ENCODE measurements at places on chromosomes 4 and X.

GRCh38 chr4:87732033-87732765 is 67.2 kb upstream of the IBSP start:
- no peak for DNase-seq

- peak; percentile 37 for DNase-seq
Observed at GRCh38 chr4:169583563-169583962, 28.8 kb downstream of the NEK1 start.

- no peak for DNase-seq
Observed at GRCh38 chrX:48834383-48834709, 1.1 kb downstream of the PCSK1N start.

DNA sequence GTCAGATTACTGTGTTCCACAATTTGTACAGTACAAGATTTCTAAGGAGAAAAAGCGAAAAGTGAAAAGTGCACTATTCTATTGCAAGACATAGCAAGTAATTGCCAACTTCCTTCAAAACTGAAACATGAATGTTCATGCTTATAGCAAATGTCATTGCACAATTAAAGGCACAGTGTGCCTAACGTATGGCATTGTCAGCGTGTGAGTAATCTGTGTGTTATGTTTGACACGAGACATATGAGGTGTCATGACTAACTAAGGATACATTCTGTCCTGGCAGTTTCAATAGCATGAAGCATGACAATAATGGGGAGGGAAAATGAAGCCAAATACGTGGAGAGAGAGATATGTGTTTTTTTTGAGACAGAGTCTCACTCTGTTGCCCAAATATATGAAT is 33.6 kb upstream of the TBC1D9 start:
- DNase-seq, result no peak

DNA sequence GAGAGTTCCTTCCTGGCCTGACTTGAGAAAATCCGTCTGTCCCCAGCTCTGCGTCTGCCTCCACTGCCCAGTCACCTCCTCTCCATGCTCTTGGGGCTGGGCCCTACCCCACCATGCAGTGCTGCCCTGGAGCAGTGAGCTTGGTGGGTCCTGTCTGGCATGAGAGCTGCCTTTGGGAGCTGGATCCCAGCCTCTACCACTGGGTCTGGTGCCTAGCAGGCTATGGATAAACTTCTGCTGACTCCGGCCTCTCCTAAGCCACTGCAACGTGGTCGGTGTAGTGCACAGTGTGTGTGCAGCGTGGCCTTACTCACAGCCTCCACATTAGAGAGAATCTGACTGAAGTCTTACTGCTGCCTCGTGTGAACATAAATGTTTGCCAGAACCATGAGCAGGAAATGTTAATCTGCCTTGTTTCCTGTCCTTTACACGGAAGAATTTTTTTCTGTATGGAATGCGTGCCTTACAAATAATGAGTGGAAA is 47.6 kb downstream of the HTT start:
- DNase-seq, result peak; percentile 36

GRCh38 chrX:78213331-78213730 is 73.9 kb upstream of the TAF9B start:
- no peak for DNase-seq

DNA sequence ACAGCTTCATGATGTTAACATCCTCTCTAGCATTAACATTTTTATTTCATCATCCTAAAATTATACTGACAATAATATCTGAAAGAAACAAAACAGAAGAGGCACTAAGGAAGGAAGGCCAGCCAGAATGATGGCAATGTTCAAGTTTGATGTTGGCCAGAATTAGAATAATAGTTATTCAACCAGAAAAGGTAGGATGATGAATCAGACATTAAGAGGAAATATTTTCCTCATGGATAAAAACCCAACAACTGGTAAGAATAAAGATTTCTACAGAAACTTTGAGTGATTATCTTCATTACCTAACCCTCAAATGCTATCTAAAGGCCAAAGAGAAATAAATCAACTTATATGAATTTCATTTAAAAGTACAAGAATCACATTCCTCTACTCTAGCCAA is 105.2 kb downstream of the PDE5A start:
- no peak for DNase-seq

- DNase-seq, result no peak
Observed at GRCh38 chrX:148784856-148785255, 284.4 kb downstream of the AFF2 start.

DNA sequence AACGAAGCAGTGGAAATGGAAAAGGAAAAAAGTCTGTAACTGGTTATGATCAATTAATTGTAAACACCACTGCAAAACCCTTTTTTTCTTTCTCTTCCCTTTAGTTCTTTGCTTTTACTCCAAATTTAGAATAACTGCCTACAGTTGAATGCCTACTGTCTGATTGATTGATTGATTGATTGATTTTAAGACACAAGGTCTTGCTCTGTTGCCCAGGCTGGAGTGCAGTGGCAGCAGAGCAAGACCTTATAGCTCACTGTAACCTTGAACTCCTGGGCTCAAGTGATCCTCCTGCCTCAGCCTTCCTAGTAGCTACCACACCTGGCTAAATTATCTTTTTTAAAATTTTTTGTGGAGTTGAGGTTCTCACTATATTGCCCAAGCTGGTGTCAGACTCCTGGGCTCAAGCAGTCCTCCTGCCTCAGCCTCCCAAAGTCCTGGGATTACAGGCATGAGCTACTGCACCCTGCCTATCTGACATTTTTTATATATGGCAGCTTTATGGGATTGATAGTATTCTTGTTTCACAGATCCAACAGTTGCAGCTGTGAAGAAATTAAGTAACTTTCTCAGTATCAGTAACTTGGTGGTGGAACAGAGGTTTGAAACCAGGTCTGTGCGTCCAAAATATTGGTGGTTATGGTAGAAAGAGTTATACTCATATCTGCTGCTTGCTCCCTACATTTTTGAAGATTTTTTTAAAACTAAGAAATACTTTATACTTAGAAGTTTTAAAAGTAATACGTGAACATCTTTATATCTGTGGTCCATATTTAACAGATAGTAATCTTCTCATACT is 12.4 kb downstream of the UBE2K start:
- no peak for DNase-seq

DNA sequence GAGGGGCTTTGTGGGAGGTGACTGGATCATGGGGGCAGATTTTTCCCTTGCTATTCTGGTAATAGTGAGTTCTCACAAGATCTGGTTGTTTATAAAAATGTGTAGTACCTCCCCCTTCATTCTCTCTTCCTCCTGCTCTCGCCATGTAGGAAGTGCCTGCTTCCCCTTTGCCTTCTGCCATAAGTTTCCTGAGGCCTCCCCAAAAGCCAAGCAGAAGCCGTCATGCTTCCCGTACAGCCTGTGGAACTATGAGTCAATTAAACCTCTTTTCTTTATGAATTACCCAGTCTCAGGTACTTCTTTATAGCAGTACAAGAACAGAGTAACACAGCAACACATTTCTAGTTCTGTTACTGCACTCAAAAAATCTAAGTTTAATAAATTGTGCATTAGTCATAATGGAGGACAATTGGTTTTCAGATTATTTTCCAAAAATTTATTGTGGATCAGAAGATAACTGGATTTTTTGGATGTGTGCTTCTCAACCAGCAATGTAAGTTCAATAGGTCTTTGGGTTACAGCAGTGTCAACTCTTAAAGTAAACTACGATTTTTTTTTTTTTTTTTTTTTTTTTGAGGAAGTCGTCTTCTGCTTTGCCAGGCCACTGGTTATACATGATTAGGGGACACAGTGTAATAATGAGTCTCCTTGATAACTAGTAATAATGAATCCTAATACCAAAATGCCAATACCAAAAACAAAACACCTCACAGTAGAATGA is 69.9 kb downstream of the CHIC2 start:
- no peak for DNase-seq

DNA sequence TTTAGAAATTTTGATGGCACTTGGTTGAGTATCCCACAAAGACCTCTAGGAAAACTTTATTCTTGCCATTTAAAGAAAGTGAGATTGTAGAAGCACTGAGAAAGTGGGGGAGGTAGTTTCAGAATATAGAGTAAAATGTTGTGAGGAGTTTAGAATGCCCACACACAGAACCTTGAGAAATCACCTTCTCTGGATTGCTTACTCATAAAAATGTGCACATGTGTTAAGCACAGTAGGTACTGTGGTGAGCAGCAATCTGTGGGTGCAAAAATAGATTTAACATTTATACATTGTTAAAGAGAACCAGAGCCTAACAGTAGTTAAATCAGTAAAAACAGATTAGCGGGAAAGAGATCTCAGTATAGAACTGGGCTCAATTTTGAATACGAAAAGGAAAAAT is 201.2 kb upstream of the NWD2 start:
- no peak for DNase-seq

DNA sequence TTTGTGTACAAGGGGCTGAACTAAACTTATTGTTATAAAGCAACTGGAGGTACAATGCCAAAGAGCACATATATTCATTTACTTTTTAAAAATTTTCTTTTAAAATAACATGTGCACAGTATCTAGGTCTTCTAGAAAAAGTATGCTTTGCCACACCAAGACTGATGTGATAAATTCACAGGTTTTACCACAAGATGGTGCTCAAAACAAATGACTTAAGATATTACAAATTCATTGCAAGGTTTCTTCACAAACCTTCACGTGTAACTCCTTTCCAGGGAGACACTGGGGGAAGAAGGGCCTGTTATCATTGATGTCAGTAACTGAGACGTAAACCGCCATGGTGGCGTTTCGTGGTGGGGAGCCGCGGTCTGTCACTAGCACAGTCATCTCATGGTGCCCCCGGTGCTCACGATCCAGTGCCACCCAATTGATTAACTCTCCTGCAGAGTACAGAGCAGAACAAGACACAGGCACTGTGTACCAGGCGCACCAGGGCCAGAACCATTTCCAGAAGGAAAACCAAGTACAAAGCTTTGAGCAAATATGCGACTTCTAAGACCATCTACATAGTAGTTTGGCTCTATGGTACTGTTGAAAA is 162.2 kb downstream of the DCHS2 start:
- DNase-seq, result peak; percentile 36

DNA sequence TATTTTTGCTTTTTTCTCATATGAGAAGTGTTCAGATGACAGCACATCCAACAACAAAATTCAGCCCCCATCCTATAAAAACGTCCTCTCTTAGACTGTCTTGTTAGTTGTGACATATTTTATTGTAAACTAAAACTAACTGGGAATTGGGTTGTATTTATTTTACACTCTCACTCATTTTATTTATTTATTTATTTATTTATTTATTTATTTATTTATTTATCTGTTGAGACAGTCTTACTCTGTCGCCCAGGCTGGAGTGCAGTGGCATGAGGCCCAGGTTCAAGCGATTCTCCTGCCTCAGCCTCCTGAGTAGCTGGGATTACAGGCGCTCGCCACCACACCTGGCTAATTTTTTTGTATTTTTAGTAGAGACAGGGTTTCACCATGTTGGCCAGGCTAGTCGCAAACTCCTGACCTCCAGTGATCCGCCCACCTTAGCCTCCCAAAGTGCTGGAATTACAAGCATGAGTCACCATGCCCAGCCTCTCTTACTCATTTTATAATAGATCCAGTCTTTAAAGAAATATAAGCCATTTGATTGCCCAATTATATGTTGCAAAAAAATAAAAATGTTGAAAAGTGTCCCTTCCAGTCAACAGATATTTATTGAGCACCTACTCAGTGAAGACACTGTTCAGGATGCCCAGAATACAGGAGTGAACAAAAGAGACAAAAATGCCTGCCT is 44.6 kb downstream of the PALLD start:
- DNase-seq, result peak; percentile 68

DNA sequence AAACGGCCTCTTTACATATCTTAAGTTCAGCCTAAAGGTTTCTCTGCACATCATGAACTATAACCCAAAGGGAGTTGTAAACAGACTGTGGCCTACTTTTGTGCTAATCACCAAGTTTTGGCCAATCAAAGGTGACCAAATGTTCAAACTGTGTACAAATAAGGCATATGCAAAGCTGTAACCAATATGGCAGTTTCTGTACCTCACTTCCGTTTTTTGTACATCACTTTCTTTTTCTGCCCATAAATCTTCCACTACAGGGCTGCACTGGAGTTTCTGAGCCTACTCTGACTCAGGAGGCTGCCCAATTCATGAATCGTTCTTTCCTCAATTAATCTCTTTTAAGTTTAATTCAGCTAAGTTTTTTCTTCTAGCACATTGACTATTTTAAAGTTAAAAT is 318.7 kb downstream of the SLC7A11 start:
- no peak for DNase-seq

GRCh38 chr4:149896432-149896831 is 80.8 kb upstream of the IQCM start:
- DNase-seq, result peak; percentile 50

- DNase-seq, result no peak
Observed at GRCh38 chr4:157779081-157779480, 393.7 kb downstream of the GASK1B start.

GRCh38 chrX:13085526-13085925 is 41.1 kb upstream of the FAM9C start:
- DNase-seq, result no peak

GRCh38 chr4:7861440-7861881 is 78.2 kb downstream of the AFAP1 start:
- peak; percentile 96 for DNase-seq

DNA sequence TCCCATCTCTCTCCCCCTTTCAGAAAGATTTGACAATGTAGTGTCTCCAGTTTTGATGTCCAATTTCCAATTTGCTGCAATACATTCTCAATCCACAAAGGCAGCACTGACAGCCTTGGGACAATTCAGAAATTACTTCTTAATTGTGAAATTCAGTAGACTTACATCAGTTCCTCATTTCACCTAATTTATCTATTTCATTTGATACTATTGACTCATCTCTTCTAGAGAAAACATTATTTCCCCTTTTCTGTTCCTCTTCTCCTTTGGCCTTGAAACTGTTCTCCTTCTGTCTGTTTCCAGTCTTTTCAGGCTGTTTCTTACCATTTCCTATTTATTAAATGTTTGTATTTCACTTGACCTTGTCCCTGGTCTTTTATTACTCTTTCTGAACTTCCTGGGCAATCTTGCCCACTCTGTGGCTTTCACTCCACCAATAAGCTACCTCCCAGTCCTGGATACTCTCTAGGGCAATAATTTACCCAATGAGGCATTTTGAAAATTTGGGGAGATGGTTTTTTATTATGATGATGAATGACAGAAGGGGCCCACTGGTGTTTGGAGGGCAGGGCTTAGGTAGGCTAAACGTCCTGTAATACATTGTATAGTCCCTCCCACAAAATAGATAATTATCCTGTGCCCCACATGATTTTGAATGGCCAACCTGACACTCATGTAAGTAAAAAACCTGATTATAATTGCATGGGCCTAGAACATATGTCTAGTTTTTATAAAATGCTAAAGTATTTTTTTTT is 498.0 kb upstream of the BOD1L1 start:
- DNase-seq, result no peak

GRCh38 chr4:110900213-110900769 is 277.4 kb upstream of the PITX2 start:
- DNase-seq, result peak; percentile 13

DNA sequence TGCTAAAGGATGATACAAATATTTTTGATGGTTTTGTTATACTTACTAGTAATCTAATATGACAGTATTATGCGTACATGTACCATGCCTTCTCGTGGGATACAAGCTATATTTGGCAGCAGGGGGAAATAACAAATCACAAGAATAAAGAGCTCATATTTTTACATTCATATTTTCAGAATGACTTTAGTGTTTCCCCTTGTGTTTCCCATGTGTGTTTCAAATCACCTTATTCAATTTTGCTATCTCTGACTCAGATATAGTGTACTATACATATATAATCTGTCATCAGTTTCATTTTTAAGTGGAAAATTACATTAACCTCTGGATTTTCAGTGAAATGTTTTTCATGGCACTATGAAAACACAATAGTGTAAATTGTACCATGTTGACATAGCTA is 146.8 kb downstream of the RPA4 start:
- DNase-seq, result no peak

All from astrocyte of the spinal cord (primary cell).